ENCODE measurements at places on chromosomes 6 and 20. TPM values are rescaled to one million over a fixed set of nuclear protein-coding genes. Genes with fewer than 3 reads are reported as not detected.
A peak's percentile ranks its signal among the peaks of the same experiment; 100 is the strongest.

DNA sequence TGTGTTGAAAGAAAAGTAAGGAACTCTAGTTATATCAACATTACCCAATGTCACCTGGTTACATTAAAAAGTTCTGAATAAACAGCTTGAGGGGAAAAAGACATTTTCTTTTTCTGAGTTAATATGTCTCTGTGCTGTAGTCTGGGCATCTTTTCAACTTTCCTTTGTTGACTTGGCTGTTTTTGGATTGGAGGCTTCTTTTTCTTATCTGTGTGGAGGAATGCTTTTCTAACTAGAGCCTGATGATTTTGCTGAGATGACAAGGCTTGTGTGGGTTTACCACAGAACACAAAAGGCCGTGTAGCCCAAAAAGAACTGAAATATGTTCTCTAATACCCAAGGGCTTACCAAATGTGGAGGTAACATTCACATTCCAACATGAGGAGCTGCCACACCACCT, 161.8 kb downstream of the KCNQ5 start:
- no peaks in the 10 kb centered on the region for H3K4me1 ChIP-seq
- no peak for DNase-seq
- no peaks in the 10 kb centered on the region for H3K36me3 ChIP-seq
- no peak overlapping the region for H3K4me3 ChIP-seq

DNA sequence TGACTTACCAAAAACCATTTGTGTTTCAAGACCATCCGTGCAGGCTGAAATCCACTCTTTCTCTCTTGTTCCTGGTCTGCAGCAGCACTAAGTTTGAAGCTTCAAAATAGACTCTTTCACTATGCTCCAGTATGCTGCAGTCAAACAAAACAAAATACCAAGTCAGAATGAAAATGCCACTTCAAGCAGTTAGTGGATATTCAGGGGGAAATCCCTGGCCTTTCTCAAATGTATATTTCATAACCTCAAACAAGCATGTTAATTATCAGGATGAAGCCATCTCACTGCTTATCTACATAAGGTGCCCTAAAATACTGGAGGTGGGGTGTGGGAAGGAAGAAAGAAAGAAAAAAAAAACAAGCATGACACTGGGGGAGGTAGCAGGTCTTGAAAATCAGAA, 103.5 kb downstream of the ATXN1 start:
- no peak overlapping the region for H3K27ac ChIP-seq
- no peaks in the 10 kb centered on the region for H3K27me3 ChIP-seq
- DNase-seq: no peak
- no peaks in the 10 kb centered on the region for H3K36me3 ChIP-seq
- H3K4me3 ChIP-seq: no peak overlapping the region

- DNase-seq: no peak
- H3K27ac ChIP-seq: peak overlapping the region; percentile 25
- peaks cover 52% of the 10 kb centered on the region for H3K4me1 ChIP-seq
- no peaks in the 10 kb centered on the region for H3K36me3 ChIP-seq
- H3K27me3 ChIP-seq: no peaks in the 10 kb centered on the region
Observed at GRCh38 chr6:142871910-142872331, 73.1 kb downstream of the HIVEP2 start.

- H3K27ac ChIP-seq: peak overlapping the region; percentile 55
- peak overlapping the region; percentile 87 for H3K4me3 ChIP-seq
- peak; percentile 52 for DNase-seq
- H3K4me1 ChIP-seq: peaks cover 10% of the 10 kb centered on the region
Observed at GRCh38 chr6:43368259-43369160, 937 bp downstream of the ZNF318 start.

AGER gene
- polyA plus RNA-seq: 20.6 TPM

GRCh38 chr6:156598071-156598854, 178.9 kb upstream of the ARID1B start:
- H3K36me3 ChIP-seq: no peaks in the 10 kb centered on the region
- no peak for DNase-seq
- H3K4me1 ChIP-seq: no peaks in the 10 kb centered on the region
- H3K27ac ChIP-seq: no peak overlapping the region
- no peak overlapping the region for H3K4me3 ChIP-seq

DNA sequence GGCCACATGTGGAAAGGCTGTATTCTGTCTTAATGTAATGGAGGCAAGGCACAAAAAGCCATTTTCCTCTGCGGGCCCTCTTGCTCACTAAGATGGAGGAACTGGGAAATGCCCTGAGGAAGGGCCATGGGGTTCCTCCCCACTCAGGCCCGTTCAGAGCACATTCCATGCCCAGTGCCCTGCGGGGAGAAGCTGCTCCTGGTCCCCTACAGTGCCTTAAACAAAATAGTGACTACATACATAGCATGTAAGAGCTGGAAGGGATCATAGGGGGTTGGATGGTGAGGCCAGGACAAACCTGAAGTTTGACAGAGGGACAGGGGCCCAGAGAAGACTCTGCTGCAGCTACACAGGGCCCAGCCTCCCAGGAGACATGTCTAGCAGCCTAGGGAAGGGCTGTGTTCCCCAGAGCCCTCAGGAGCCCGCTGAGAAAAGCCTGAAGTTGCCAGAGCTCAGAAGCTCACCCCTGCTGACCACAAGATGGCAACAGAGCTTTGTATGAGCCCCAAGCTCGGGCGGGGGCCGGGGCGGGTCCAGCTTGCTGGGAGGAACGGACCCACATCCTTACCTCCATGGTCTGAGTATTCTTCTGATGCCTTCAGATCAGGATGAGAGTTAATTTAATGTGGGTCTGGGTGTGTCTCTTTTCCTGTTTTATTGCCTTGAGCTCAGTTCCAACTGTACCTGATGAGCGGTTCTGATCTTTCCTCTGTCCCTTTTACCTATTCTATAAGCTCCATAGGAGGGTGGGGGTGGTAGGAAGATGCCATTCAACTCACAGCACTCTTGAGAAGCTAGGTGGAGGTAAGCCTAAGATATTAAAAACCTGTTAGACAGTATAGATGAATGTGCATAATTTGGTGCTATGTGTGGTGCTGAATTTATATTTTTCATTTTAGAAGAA, 242.9 kb downstream of the CDC5L start:
- no peaks in the 10 kb centered on the region for H3K4me1 ChIP-seq
- no peak overlapping the region for H3K27ac ChIP-seq
- no peaks in the 10 kb centered on the region for H3K27me3 ChIP-seq
- no peaks in the 10 kb centered on the region for H3K36me3 ChIP-seq

- H3K27me3 ChIP-seq: no peaks in the 10 kb centered on the region
- no peak overlapping the region for H3K4me3 ChIP-seq
- H3K27ac ChIP-seq: no peak overlapping the region
- peaks cover 3% of the 10 kb centered on the region for H3K4me1 ChIP-seq
Observed at GRCh38 chr6:79467716-79468115, 69.5 kb downstream of the LCA5 start.

DNA sequence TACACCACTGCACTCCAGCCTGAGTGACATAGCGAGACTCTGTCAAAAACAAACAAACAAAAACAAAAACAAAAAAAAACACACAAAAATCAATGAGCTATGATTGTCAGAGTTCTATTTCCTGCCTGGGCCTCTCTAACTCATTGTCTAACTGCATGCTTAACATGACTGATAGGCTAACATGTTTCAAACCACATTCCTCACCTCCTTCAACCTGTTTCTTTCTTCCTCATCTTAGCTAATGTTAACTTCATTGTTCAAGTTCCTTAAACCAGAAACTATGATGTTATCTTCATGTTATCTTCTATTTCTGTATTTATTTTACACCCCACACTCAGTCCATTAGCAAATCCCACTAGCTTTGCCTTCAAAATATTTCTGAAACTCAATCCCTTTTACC, 41.5 kb downstream of the BEND6 start:
- H3K4me3 ChIP-seq: no peak overlapping the region
- H3K4me1 ChIP-seq: no peaks in the 10 kb centered on the region
- no peaks in the 10 kb centered on the region for H3K27me3 ChIP-seq
- no peak overlapping the region for H3K27ac ChIP-seq

DNA sequence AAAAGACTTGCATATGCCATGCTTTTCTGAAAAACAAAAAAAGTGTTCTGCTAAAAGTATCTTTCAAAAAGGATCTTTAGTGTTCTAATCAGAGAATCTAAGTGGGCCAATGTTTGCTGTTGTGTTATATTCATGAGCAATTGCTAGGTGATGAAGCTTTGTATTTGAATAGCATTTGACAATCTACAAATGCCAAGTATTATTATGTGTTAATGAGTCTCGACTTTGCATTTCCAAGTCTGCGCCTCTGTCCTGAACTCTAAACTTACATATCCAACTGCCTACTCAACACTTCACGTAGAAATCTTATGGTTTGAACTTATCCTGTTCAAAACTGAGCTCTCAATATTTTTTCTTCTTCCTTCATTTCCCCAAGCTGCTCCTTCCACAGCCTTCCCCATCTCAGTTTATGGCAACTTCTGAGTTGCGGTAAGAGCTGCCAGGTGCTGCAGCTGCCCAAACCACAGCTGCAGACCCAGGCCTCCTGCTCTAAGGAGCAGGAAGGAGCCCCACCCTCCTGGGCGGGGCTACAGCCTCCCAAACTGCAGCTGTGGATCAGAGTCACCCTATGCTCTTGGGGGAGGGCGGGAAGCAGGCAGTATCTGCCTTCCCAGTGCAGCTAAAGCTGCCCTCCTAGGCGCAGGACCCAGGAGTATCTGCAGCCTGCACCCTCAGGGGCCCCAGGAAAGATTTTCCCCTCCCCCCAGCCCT, 16.7 kb upstream of the MAK start:
- H3K4me3 ChIP-seq: no peak overlapping the region
- no peaks in the 10 kb centered on the region for H3K36me3 ChIP-seq
- no peaks in the 10 kb centered on the region for H3K27me3 ChIP-seq
- DNase-seq: no peak
- no peak overlapping the region for H3K27ac ChIP-seq

- H3K27ac ChIP-seq: no peak overlapping the region
- H3K4me3 ChIP-seq: no peak overlapping the region
- no peak for DNase-seq
Observed at GRCh38 chr20:57013217-57013616, 253.2 kb downstream of the BMP7 start.

NMBR gene
- not detected for polyA plus RNA-seq

EPB41L1 gene
- polyA plus RNA-seq: 17.6 TPM

DNA sequence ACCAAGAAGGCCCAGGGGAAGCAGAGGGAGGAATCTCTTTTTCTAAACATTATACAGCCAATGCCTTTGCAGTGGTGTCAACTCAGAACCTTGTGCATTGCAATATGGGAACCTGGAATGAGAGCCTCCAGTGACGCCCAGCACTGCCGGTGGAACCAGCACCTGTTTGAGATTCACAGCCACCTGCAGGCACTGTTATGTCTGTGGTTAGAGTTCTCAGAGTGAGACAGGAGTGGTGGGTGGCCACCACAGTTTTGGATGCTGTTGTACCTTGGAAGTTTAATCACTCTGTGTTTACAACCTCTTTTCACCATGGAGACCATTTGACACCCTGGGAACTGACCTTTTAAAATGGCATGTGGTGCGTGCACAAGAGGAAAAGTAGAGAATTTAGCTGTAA, 185.3 kb upstream of the KCNG1 start:
- H3K4me3 ChIP-seq: no peak overlapping the region
- no peak overlapping the region for H3K27ac ChIP-seq
- no peaks in the 10 kb centered on the region for H3K36me3 ChIP-seq
- no peaks in the 10 kb centered on the region for H3K4me1 ChIP-seq
- peaks cover 3% of the 10 kb centered on the region for H3K27me3 ChIP-seq

DNA sequence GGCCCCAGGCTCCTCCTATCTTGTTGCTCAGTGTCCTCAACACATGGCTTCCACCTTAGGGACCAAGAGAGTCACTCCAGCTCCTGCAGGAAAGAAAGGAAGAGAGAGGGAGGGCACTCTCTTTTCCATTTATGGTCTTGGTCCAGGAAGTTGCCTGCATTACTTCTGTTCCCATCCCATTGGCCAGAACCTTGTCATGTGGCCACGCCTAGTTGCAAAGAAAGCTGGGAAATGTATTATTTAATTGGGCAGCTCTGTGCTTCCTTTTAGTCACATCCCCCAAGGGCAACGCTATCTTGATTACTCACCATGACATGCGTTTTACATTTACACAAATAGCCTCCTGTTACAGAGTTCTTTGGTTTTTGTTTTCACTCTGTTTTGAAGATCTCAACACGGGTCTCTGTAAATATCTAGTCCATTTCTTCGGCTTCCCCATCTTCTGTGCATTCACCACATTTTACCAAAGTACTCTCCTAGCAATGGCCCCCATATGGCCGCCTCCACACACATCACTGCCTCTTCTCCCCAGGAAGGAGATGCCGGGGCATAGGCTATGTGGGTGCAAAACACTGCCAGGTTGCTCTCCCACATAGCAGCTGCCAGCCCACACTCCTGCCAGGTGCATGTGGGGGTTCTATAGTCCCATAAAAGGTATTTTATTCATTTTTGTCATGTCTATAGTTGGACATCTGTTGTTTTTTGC, 35.7 kb upstream of the ZMYND8 start:
- no peak overlapping the region for H3K27ac ChIP-seq
- no peaks in the 10 kb centered on the region for H3K36me3 ChIP-seq
- DNase-seq: no peak
- H3K27me3 ChIP-seq: no peaks in the 10 kb centered on the region
- H3K4me1 ChIP-seq: no peaks in the 10 kb centered on the region

DNA sequence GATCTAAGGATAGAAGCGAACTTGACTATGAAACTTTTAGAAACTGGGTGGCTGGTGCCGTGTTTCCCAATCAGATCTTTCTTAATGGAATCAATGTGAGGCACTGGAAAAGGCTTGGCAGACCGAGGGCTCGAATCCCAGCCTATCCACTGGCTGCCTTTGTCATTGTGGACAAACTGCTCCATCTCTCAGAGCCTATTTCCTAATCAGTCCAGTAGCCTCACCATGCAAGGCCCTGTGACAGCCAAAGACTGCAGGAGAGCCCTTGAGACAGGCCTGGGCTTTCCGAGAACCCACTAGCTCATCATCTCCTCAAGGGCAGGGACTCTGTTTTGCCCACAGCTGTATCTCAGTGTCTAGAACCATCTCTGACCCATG, 43.4 kb downstream of the SPDEF start:
- H3K36me3 ChIP-seq: no peaks in the 10 kb centered on the region
- H3K27ac ChIP-seq: no peak overlapping the region
- no peaks in the 10 kb centered on the region for H3K4me1 ChIP-seq

GRCh38 chr20:1357921-1358671, 29.2 kb upstream of the SDCBP2 start:
- no peak for DNase-seq
- no peaks in the 10 kb centered on the region for H3K36me3 ChIP-seq
- H3K4me1 ChIP-seq: no peaks in the 10 kb centered on the region
- no peak overlapping the region for H3K27ac ChIP-seq
- H3K4me3 ChIP-seq: no peak overlapping the region

DNA sequence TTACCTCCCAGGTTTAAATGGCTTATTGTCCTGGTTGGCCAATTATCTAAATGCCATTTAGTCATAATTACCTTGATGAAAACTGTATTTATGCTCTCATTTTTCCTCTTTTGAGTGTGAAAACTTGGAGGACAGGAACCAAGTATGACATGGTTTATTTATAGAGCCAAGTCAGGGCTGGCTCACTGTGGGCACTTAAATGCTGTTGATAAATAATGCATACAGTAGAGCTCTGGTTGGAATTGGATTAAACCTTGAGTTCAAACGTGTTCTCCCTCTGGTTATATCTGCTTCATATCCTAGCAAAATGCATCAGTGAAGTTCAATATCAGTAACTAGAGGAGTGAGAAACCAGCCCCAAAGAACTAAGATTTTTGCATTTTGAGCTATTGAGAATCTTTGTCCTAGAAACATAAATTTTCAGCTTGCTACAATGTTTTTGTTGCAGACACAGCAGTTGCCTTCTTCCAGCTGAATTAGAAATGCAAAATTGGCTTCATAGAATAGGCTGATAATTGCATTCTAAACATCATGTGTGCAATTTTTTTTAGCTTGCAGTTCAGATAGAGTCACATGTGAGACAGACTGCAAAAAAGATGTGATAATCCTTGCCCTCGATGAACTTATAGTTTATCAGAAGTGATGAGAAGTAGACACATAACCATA, 255.8 kb downstream of the BTBD3 start:
- no peak overlapping the region for H3K4me3 ChIP-seq
- no peak for DNase-seq
- no peaks in the 10 kb centered on the region for H3K27me3 ChIP-seq

Measured in pancreas (tissue), 10 donors.